ENCODE measurements at places on chromosomes 4 and X.

- no peak for DNase-seq
Observed at GRCh38 chrX:106484233-106484632, 127.5 kb upstream of the RADX start.

- no peak for DNase-seq
Observed at GRCh38 chrX:21960569-21961541, 20.3 kb downstream of the SMS start.

- no peak for DNase-seq
Observed at GRCh38 chrX:71164071-71164470, 19.4 kb downstream of the NLGN3 start.

- no peak for DNase-seq
Observed at GRCh38 chrX:81959964-81960363, 758.1 kb downstream of the SH3BGRL start.

DNA sequence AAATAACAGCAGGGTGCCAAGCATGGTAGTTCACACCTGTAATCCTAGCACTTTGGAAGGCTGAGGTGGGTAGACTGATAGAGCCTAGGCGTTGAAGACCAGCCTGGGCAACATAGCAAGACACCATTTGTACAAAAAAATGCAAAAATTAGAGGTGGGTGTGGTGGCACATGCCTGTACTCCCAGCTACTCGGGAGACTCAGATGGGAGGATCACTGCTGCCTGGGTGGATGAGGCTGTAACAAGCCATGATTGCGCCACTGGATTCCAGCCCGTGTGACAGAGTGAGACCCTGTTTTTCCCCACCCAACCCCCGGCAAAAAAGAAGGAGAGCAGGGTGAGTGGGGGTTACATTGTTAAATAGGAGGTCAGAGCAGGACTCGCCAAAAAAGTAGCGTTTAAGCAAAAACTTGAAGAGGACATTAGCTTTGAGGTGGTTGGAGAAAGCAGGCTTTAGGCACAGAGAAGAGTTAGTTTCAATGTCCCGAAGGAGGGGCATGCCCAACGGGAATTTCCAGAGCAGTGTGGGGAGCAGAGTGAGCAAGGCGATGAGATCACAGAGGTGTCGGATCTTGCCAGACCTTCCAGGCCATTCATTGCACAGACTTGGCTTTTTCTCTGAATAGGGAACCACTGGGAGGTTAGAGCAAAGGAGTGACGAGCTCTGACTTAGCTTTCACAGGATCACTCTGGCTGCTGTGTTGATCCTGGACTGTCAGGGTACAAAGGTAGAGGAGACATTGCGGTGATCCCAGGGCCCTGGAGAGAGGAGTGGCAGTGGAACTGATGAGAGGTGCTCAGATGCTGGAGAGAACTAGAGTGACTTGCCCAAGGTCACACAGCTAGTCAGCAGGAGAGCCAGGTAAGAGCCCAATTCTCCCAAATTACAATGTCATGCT is 70.6 kb downstream of the TRAPPC11 start:
- no peak for DNase-seq

DNA sequence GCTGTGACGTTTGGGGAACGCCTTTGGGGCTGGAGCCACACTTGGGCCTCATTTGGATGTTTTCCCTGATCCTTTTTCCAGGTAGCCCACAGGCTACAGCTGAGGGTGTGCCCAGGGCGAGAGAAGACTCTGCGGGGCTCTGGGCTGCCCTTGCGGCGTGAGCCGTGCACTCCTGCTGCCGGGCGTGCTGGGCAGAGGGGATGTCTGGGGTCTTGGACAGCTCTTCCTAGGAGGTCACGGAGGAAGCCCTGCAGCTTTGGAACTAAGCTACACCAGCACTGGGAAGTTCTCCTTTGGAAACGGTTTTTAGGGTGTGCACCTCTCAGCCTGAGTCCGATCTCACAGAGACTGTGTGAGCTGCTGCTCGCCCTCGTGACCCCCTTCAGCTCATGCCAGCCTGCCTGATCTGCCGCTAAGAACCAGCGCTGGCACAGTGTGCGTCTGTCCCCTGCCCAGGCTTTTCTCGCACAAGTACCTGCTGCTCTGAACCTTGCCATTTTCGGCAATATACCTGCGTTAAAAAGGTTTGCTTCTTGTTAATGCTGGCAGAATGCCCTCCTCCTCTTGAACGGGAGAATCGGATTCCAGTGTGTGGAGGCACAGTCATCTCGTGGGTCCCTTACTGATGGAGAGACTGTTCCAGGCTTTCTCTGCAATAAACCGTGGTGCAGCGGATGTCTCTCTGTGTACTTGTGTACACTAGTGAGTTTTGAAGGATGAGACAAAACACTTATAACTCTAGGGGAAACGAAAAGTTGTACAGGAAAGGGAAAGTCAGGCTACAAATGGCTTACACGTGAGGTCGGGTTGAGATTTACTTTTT is 14.3 kb downstream of the MSANTD1 start:
- peak; percentile 26 for DNase-seq

GRCh38 chrX:34656842-34657725 is at the start of gene TMEM47:
Gene TMEM47, minus strand, starts transcription at chrX:34657285. Its CDS starts 256 bp downstream, at chrX:34657029.
- DNase-seq: peak; percentile 90

- no peak for DNase-seq
Observed at GRCh38 chr4:2598511-2599303, 62.3 kb downstream of the FAM193A start.

- peak; percentile 84 for DNase-seq
Observed at GRCh38 chrX:40099055-40099958, 1.5 kb upstream of the BCOR start.

DNA sequence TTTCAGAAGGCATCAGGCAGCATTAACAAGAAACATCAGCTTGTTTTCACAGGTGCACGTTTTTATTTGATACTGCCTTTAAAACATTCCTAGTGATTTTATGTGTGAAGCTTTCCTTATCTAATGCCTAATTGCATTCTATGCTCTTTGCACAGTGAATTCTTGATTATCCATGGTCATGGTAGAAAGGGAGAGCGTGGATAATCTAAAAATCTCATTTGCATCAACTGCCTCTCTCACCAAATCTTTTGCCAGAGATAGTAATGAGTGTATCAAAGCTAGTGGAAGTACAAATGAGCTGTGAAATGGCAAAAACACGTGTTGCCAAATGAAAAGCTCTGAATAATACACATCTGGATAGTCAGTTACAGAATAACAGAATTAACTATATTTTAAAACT is 170.5 kb downstream of the NAA11 start:
- no peak for DNase-seq

- no peak for DNase-seq
Observed at GRCh38 chr4:100968046-100968445, 379.3 kb downstream of the PPP3CA start.

DNA sequence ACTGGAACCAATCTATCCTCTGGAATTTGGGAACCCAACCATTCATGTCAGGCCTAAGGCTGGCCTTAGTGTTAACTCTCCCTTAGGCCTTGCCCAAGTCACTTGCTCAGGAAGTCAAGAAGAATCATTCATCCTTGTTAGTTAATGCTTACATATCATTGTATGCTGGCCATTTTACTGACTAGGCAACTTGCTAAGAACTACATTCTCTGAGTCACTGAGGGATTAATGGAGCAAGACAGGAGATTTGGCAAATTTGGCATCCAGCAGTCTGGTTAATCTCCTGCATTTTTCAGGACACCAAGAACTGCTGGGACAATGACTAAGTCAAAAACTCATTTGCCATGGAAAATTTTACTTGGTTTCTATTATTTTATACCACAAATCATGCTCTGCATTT is 115.8 kb upstream of the DDIT4L start:
- DNase-seq: no peak

DNA sequence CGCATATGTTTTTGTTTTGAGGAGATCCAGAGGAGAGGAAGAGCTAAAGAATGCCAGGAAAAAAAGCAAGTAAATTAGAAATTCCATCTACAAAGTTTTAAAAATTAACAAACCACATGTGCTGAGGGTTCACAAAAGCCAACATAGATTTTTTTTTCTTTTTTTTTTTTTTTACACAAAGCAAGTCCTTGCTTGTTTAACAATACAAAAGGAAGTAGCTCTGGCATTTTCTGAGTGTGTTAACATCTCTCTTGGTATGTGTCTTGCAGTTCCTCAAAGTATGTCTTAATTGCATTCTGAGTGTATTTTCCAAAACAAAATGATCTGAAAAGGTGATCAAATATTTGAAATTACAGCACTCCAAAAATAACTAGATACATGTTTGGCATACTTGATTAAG is 1682.7 kb upstream of the AGA start:
- no peak for DNase-seq

- no peak for DNase-seq
Observed at GRCh38 chr4:173337463-173337862, 3.3 kb upstream of the HMGB2 start.

- DNase-seq: no peak
Observed at GRCh38 chr4:155582041-155582440, 84.6 kb upstream of the GUCY1A1 start.

- no peak for DNase-seq
Observed at GRCh38 chr4:183377491-183377890, 55.3 kb upstream of the CLDN24 start.

DNA sequence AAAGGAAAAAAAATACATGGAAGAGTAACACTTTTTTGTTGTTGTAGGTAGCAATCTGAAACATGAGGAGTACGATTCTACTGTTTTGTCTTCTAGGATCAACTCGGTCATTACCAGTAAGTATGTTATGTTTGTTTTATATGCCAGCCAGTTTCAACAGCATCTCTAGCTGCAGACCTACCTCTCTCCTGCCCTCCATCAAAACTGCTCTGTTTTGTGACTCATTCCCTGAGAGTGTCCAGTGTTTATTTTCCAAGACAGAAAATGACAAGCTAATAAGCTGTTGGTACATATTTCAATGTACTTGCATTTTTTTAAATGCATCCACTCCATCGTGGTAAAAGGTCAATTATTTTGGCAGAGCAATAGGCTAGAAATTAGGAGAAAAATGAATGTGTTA is 347 bp downstream of the AMTN start:
- DNase-seq: no peak

DNA sequence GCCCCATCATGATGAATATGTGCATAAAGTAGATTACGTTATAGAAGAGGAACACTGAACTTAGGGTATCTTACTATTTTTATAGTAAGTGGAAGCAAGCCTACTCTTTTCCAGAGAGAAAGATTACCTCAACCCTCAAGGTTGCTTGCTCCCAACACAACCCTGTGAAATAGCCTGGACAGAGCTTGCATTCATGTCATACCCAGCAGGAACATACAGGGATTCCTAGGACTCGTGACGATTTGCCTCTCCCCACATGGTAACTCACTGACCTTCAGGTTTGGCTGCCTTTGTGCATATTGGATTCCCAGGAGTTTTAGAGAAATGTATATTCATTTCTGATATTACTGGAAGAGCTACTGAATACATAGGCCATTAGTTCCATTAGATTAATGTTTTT is 80.5 kb downstream of the BLTP1 start:
- DNase-seq: no peak

GRCh38 chr4:4507923-4508322 is 33.9 kb downstream of the STX18 start:
- no peak for DNase-seq

- no peak for DNase-seq
Observed at GRCh38 chr4:10736895-10737294, 52.3 kb upstream of the CLNK start.

DNA sequence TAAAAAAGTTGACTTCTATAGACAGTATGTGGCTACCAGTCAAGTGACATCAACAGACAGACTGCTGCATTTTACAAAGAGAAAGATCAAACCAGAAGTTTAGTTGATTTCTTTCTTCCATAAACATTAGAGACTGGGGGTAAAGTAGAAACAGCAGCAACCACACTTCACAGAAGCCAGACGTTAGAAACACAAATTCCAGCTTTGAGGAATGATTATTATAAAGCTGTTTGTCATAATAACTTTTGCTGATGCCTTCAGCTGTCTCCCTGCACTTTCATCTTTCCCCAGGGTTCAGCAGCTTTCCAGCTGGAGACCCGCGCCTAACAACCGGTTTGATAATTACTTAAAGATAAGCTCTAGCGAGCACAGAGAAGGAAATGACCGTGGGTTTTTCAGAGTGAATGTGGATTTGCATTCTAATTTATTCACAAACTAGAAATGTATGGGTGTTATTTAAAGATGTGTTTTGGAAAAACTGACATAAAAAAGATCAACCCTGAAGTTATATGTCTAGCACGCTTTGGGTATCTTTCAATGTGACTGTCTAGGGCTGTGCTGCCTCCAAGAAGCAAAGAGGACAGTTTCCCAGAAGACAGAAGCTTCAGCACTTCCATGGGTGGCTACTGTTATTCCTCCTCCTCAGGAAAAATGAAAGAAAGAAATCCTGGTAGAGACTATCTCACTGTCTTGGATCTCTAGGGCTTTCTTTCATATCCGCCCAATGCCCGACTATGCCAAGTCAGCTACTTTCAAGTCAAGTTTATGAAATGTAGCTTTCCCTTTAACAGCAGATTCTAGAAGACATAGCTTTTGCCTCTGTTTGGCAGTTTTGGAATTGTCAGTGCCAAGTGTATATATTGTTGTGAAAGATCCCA is 15.0 kb upstream of the ENAM start:
- DNase-seq: no peak

GRCh38 chrX:31894152-31894551 is 822.3 kb upstream of the FTHL17 start:
- DNase-seq: no peak

DNA sequence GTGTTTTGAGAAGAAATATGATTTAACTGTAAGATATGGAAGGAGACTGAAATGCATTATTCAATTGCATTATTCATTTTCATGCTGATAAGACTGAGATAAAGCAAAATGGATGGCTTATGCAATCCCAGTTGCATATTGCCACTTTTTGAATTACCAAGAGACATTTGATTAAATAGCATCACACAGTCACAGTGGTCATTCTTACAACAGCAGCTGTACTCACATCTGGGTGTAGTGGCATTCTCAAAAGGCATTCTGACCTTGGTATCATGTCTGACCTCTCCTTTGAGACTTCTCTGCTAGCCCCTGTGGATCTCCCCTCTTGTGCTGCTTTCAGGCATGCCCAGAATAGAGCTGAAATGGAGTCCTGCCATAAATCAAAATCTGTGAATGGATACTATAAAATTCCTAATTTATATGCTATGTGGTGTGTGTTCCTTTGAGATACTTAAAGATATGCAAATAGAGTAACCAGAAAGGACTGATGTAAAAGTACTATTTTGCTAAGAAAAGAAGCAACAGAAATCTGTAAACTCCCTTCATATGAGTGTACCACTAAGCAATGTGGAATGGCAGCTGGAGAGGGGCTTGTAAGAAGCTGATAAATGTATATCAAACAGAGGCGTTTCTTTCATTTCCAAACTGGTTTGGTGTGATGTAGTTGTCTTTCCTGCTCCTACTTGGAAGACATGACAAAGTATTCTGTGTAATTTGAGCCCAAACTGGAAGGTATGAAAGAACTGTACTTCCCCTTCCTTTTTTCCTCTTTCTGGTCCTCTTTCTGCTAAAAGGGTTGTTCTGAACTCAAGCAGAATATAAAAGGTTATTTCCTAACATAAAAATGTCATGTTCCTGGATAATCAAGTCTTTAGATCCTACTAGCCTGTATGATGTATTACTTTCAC is 25.4 kb upstream of the METAP1 start:
- no peak for DNase-seq

GRCh38 chr4:825971-826330 is at the start of gene CPLX1:
Gene CPLX1, minus strand, starts transcription at chr4:826129. Its CDS starts 1,607 bp downstream, at chr4:824522.
- DNase-seq: no peak

- no peak for DNase-seq
Observed at GRCh38 chrX:77795124-77795523, 9.1 kb upstream of the ATRX start.
